NCI-H2029 (cell line): ENCODE measurements at places on chromosomes 12 and 14.

DNA sequence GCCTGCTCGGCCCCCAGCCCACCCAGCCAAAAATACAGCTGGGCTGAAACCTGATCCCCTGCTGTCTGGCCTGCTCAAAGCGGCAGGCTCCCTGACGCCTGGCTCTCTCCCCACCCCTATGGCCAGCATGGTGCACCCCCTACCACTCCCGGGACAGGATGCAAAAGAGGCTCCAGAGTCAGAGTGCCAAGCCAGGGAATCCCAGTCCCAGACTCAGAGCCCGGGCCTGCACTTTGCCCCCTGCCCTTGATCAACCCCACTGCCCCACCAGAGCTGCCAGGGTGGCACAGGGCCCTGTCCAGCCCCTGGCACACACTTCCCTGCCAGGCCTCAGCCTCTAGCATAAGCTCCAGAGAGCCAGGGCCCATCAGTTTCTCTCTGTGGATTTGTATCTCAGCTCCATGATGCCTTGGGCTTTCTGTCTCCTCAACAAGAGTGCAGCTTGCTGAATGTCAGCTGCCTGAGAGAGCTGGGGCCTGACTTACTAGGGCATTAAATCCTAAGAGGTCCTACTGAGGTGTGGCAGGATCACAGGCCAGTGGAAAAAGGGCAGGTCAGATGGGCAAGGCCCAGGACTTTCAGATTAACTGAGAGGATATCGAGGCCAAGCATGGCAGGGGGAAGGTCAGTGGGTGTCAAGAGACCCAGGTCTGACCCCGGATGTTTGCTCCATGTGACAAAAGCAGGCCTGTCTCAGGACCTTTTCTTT lies 13.9 kb downstream of the ACVRL1 start:
- DNase-seq: no peak

DNA sequence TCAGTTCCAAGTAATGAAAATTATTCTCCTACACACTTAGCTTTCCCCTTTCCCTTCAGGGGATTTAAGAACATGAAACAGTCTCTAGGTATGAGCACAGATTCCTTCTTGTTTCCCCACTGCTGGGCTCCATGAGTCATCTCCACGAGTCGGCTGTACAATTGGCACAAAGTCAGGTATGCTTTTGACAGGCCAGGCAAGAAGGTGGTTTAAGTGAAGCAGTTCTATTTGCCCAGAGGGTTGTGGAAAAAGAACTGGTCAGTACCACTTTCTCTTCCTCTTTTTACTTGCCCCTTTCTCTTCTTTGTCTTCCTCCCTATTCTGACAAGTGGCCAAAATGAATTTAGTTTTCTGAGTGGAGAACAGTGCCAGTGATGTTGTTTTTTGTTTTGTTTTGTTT lies 16.3 kb downstream of the DYNC1H1 start:
- no peak for DNase-seq

- peak; percentile 9 for DNase-seq
These were observed 413.8 kb upstream of the TMTC1 start for GRCh38 chr12:30197392-30198057.

DNA sequence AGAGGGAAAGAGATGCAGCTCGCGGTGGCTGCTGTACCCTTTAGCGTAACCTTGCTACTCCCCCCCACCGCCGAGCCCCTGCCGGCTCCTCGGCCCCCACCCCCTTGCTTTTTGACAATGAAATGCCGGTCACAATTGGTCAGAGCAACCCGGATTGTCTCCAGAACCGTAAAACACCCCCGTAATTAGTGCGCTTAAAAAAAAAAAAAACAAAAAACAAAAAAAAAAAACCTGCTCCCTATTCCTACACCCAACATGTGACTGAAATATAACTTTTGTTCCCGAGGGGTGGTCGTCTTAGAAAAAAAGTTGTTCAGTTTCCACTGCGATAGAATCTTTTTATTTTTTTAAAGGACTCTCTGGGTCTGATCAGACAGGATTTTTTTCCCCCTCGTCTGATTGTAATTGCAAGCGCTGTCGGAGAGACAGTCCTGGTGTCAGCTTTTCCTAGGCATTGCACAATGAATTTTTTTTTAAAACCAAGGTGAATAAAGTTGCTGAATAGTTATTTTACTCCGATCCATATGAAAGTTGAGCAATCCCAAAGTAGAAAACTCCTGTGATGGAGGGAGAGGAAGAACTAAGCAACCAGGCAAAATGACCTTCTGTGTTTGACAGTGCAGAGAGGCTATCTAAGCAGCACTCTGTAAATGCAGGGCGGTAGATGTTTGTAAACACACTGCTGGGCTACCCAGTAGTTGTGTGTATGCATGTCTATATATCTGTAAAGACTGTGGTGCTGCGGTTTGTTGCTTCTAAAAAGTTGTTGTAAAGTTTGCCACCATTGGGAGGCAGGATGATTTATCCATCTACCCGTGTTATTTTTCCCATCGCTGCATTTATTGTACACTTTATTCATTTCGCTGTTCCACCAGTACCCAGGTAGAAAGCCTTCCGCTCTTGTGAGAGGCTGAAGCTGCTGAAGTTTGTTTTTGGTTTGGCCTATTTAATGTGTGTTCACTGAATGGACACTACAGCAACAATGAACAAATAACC lies 1.1 kb downstream of the ETV6 start:
- peak; percentile 45 for DNase-seq

DNA sequence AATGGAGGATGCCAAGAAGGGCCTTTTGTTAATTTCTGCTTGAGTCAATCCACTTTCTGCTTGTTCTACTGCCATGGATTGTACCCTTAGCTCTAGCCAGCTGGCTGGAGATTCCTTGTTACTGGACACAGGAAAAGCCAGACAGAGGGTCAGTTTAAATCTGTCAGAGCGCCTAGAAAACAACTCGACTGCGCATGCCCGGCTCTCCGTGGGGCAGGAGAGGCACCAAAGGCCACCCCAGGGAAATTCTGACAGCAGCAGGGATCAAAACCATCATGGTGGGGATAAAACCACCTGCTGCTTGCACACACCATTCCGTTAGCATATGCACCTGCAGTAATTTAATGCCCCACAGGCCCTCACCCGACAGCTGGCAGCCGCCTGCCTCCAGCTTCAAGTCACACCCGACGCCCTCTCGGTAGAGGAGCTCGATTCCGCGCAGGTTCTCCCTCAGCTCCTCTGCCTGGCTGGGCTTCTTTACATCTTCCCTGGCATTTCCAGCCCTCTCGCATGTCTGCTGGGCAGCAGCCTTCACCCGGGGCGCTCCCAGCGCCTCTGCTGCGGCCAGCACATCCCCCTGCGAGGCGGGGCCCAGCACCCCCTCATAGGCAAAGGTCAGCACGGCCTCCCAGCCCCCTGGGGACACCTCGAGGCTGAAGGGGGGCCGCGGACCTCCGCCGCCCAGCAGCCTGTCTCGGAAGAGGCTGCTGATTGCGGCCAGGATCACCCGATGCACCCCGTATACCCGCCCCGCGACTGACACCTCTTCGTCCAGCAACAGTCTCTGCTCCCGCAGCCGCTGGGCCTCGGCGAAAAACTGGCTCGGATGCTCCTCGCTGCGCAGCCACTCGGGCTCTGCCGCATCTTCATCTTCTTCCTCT lies 1.0 kb downstream of the KLHL33 start:
- DNase-seq: no peak

- DNase-seq: no peak
These were observed 736.5 kb upstream of the LMO3 start for GRCh38 chr12:17342381-17342961.

GRCh38 chr12:26976687-26977086 lies 37.5 kb downstream of the TM7SF3 start:
- no peak for DNase-seq

DNA sequence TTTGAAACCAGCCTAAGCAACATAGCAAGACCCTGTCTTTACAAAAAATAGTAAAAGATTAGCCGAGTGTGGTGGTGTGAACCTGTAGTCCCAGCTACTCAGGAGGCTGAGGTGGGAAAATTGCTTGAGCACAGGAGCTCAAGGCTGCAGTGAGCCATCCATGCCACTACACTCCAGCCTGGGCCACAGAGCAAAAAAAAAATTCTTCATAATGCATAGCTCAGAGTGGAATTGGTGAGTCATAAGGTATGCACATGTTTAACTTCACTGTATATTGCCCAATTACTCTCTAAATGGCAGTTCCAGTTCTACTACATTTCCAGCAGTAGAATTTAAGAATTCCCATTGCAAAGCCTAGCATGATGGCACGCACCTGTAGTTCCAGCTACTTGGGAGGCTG lies 26.8 kb upstream of the CLIP1 start:
- DNase-seq: no peak

DNA sequence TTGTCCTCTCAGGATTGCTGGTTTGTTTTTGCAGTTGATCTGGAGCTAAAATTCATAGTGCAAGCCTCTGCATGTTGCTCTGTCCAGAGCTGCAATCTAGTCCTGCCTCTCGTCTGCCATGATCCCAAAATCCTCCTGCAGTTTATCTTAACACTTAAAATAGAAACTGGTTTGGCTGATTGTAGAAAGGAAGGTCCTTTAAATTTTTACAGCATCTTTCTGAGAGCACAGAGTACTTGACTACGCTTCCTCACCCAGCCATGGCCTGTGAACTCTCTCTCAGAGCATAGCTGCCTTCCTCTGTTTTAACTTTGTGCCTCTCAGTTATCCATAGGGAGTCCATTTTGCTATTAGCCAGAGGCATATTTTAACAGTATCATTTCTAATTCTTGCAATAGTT lies 877.1 kb downstream of the C12orf50 start:
- no peak for DNase-seq

- no peak for DNase-seq
These were observed 1.7 kb downstream of the SLC2A3 start for GRCh38 chr12:7934091-7934888.

DNA sequence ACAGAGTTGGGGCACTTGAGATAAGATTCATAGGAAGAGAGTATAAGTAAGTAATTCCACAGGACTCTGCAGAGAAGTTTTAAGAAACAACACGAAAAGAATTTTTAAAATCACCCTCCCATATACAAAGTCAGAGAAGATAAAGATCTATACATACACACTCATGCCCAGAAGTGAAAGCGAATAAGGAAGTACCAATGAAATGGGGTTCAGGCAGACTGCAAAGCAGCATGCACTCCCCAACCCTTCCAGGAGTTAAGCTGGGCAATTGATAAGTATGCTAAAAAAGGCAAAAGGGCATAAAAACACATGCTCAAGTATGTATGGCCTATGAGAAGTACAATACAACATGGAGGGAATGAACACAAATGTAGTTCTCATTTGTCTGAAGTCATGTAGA lies 246.2 kb upstream of the GRIP1 start:
- no peak for DNase-seq

- DNase-seq: no peak
These were observed 24.0 kb upstream of the EVL start for GRCh38 chr14:100041271-100041670.

DNA sequence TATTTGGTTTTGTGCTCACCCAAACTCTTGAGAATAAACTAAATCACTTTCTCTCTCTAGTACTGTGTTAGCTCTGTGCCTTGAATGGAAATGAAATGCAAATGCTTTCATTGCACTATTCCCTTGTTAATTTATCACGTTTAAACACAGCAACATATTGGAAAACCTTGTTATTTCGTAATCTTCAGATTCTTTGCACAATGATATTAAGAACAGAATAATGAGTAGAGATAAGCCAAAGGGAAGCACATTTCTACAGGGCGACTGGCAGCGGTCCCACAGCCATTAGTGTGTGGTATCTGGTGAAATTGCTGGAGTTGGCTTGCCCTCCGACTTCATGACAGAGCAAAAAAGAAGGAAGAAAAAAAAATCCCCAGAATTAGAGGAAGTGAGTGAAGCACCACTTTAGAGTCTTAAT lies 166.1 kb upstream of the E2F7 start:
- no peak for DNase-seq

GRCh38 chr12:41605545-41606305 lies 417.6 kb downstream of the PDZRN4 start:
- DNase-seq: no peak

- no peak for DNase-seq
These were observed 1.2 kb downstream of the NCKAP5L start for GRCh38 chr12:49827051-49827400.

DNA sequence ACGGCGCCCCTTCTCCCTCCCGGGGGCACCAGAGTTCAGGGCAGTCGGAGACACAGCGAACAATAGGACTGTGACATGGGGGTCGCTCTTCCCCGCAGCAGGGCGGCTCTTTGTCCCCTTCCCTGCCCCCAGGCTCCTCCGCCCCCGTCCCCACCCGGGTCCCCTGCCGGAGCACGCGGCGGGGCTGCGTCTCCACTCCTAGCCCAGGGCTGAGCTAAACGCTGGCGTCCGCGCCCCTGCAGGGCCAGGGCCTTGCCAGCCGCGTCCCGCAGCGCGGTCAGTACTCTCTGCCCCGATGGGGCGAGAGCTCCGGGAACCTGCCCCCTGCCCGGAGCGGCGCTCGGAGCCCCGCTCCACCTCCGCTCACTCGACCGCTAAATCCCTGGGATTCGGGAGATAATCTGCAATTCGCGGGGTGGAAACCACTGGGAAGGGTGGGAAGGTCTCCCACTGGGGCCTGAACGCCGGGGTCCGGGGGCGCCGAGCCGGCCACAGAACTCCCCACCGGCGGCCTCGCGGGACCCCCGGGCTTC lies 825 bp upstream of the CCDC85C start:
- DNase-seq: no peak

DNA sequence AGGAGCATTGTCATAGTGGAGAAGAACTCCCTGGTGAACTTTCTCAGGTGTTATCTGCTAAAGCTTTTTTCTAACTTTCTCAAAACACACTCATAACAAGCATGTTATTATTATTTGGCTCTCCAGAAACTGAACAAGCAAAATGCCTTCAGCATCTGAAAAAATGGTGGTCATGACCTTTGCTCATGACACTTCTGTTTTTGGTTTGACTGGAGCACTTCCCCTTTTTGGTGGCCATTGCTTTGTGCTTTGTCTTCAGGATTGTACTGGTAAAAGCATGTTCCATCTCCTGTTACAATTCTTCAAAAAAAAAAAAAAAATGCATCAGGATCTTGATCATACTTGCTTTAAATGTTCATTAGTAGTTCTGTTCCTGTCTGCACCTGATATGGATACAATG lies 1241.6 kb upstream of the USP15 start:
- DNase-seq: no peak

- DNase-seq: no peak
These were observed 30.1 kb downstream of the CLEC1A start for GRCh38 chr12:10068644-10069043.

DNA sequence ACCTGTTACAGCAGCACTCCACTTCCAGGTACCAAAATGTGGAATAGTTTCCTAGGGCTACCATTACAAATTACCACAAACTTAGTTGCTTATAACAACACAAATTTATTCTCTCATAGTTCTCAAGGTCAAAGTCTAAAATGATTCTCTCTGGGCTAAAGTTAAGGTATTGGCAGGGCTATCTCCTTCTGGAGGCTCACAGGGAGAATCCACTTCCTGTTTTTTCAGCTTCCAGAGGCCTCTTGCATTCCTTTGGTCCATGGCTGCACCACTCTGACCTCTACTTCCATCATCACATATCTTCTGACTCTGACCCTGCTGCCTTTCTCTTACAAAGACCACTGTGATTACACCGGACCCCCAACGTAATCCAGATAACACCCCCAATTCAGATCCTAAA lies 2.9 kb upstream of the GARIN6 start:
- DNase-seq: no peak

GRCh38 chr14:39447175-39447661 lies 15.0 kb upstream of the FBXO33 start:
- no peak for DNase-seq

- DNase-seq: no peak
These were observed 1.2 kb downstream of the ACTR6 start for GRCh38 chr12:100201604-100202423.

GRCh38 chr12:11595080-11595479 lies 54.4 kb upstream of the ETV6 start:
- no peak for DNase-seq
